ENCODE measurements at places on chromosomes 6 and 20. TPM values are rescaled to one million over a fixed set of nuclear protein-coding genes. Genes with fewer than 3 reads are reported as not detected.

TREML2 gene
- not detected for total RNA-seq

- H3K4me1 ChIP-seq: no peaks in the 10 kb centered on the region
- H3K36me3 ChIP-seq: no peaks in the 10 kb centered on the region
Measured at GRCh38 chr6:157891544-157892362, 68.7 kb downstream of the SNX9 start.

DNA sequence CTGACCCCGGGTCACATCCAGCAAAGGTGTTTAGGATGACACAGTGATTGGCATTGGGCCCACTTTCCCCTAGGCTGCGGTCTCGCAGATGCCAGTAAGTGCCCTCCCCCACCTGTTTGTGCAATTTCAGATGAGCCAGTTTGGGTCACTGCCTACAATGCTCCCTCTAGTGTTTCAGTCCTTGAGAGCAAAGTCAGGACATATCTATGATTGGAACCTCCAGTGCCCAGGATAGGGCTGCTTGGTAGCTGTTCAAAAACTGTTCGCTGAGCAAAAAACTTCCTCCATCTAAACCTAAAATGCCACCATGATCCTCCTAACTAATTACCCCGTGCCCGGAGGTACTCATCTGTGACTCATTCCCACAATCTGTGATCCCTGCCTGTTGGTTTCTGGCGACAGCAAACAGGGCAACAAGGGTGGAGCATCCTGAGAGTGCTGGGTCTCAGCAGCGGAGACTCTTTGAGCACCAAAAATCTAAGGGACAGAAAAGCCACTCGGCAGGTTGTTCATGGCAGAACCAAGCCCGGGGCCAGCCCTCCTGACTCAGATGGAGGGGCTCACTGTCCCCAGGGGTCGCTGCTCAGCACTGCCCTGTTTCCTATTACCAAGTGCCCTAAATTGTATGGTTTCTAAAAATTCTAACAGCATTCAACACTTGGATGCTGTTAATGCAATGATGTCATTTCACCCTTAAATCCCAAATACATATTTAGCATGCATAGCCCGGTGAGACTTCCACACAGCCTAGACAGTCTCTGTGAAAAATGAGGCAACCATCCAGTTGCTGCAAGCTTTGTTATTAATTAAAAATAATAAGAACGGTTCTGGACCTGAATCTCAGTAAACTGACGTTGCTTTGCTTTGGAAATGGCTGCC lies 5.0 kb downstream of the VSX1 start:
- H3K4me1 ChIP-seq: peaks cover 18% of the 10 kb centered on the region
- peak overlapping the region; percentile 39 for H3K4me3 ChIP-seq
- peaks cover 15% of the 10 kb centered on the region for H3K27me3 ChIP-seq
- no peaks in the 10 kb centered on the region for H3K36me3 ChIP-seq
- DNase-seq: no peak

DNA sequence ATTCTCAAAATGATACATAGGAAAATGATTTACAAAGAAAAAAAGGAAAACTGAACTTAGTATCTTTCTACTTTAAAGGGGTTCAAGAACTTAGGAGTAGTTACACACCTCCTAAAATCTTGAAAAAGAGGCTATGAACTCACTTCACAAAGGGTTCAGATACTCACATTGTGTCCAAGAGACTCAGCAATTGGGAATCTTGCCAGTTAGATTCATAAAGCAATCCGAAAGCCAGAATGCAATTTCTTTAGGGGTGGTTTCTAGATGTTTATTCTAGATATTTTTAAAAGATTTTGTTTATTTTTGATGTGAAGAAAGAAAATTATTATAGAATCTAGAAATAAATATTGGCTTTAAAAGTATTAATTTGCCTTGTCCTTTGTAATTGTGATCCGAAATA lies 1.7 kb upstream of the MYB start:
- H3K27ac ChIP-seq: no peak overlapping the region
- H3K27me3 ChIP-seq: peaks cover 12% of the 10 kb centered on the region

GRCh38 chr6:167079853-167080297 lies 43.0 kb upstream of the CCR6 start:
- no peak for DNase-seq
- H3K27ac ChIP-seq: no peak overlapping the region
- no peaks in the 10 kb centered on the region for H3K27me3 ChIP-seq
- H3K36me3 ChIP-seq: no peaks in the 10 kb centered on the region
- H3K4me1 ChIP-seq: no peaks in the 10 kb centered on the region
- no peak overlapping the region for H3K4me3 ChIP-seq

GRCh38 chr20:46158476-46158987 lies 40.4 kb downstream of the CD40 start:
- H3K4me3 ChIP-seq: no peak overlapping the region
- no peaks in the 10 kb centered on the region for H3K36me3 ChIP-seq
- H3K27ac ChIP-seq: no peak overlapping the region
- DNase-seq: no peak
- H3K27me3 ChIP-seq: peaks cover 6% of the 10 kb centered on the region
- H3K4me1 ChIP-seq: no peaks in the 10 kb centered on the region

CDH4 gene
- total RNA-seq: not detected

ABHD16B gene
- total RNA-seq: not detected

DNA sequence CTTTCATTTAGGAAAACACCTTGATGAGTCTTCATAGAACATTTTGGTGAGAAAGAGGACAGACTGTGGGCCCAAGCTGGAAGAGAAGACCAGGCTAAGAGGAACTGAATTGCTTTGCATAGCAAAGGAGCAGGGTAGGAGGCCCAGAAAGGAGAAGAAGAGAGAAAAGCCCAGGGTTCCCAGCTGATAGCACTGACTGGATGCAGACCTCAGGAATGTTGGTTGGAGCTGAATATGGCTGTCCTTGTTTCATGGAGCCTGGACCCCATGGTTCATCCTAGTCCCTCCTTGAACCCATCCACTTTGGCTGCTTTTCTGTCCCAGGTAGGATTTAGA lies 18.0 kb upstream of the ZFAND3 start:
- H3K4me3 ChIP-seq: no peak overlapping the region
- H3K4me1 ChIP-seq: no peaks in the 10 kb centered on the region
- H3K36me3 ChIP-seq: no peaks in the 10 kb centered on the region
- no peak overlapping the region for H3K27ac ChIP-seq
- DNase-seq: no peak

DNA sequence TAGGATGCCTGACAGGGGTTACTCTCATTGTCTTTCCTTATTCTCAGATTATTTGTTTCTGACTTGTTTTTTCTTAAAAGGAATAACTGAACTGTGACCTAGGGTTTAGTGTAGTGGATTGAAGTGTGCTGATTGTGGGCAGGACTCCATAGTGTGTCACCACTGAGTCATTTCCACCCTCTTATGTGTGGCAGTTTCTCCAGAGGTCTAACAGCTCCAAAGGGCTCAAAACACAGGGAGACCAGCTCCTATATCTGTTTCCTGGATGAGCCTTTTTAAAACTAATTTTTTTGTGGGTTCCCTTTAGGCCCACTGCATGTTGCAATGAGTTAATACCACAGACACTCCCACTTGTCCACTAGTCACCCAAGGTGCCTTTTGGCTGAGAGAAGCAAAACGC lies 951.1 kb upstream of the ADGRB3 start:
- no peaks in the 10 kb centered on the region for H3K4me1 ChIP-seq

STX11 gene
- total RNA-seq: 5.6 TPM

- H3K27me3 ChIP-seq: peaks cover 10% of the 10 kb centered on the region
- H3K27ac ChIP-seq: no peak overlapping the region
- no peak overlapping the region for H3K4me3 ChIP-seq
Measured at GRCh38 chr6:30951907-30952469, 11.2 kb downstream of the MUCL3 start.

DNA sequence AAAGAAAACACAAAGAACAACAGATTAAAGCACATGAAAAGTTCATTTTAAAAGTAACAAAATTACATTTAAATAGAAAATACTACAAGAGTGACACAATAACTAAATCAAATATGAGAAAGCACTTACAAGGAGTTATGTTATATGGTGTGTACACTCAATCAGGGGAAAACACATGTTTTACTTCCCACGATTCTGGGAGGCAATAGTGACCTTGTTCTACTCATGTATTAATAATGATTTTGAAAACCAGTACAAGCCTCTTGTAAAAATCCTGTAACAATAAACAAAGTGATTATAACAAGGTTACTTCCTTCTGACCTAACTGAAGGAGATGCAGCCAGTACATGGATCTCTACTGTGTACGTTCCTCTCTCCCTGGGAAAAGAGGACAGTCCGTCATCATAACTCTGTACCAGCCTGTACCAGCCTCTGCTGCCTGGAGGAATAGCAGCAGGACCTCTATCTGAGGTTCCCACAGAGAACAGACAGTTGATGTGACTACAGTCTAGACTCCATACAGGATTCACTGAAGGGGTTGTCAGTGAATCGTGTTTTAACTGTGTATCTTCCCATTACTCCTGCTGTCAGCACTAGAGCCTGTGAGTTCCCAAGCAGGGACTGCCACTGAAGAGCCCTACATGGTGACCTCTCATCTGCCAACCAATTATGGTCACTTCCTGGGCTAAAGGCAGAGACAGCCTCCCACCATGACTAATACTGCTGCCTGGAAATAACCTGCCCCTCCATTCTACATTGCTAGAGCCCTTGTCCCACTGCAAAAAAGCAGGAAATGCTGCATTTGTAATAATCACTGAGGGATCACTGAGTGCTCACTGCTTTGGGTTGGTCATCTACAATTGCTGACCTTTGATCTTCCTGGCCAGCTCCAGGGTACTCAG lies 149.7 kb downstream of the KIF16B start:
- no peak for DNase-seq
- H3K27me3 ChIP-seq: no peaks in the 10 kb centered on the region
- no peak overlapping the region for H3K27ac ChIP-seq
- H3K4me1 ChIP-seq: no peaks in the 10 kb centered on the region

DNA sequence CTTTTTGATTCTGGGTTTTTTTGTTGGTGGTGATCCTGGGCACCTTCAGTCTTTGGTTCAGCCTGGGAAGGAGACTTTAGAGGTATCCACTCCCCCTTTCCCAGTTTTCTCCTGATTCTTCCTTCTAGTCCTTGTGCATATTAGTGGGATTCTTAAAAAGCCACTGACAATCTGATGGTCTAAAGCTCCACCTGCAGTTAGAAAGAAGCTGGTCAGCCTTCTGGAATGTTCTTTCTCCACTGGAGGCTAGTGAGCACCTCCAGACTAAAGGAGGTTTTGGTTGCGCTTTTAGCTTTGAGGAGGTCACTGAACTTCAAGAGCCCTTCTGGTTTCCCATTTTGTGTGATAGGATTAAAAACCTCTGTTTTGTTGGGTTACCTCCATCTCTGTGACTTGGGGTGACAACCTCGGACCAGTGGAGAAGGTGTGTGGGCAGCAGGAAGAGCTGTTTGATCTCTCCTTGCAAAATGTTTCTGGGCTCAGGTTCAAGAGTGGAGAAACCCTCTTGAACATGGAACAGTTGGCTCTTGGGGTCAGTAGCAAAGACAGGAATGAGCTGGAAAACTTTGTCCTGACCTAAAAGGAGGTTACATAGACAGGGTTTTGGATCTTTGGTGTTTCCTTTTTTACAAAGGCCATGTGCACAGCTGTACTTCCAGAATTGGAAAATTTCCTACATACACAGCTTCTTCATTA lies 29.0 kb downstream of the JARID2 start:
- H3K4me3 ChIP-seq: no peak overlapping the region
- DNase-seq: no peak
- H3K27me3 ChIP-seq: no peaks in the 10 kb centered on the region
- peaks cover 37% of the 10 kb centered on the region for H3K4me1 ChIP-seq
- H3K27ac ChIP-seq: no peak overlapping the region
- no peaks in the 10 kb centered on the region for H3K36me3 ChIP-seq

DNA sequence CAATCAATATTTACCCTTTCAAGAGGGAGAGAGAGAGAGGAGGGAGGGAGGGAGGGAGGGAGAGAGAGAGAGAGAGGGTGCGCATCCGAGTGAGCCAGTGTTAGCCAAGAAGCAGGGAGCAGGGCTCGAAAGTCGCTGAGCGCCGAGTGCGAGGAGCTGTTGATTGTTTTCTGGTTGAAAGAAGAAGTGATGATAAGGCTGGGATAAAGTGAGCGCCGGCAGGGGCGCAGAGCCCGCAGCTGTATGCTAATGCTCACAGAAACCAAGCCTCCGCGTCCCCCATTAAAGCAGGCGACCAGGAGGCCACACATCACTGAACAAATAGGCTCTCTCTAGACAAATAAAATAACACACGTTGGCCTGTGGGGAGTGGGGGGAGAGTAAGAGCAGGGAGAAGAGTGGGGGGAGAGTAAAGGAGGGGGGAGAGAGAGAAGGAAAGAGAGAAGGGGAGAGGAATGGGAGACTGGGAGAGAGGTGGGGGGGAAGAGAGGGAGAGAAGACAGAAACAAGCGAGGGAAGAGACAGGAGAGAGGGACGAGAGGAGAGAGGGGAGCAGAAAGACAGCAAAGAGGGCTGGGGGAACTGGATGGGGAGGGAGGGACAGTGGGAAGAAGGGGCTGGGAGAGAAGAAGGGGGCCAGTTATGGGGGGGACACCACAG lies 5.0 kb upstream of the INSM1 start:
- no peaks in the 10 kb centered on the region for H3K36me3 ChIP-seq
- H3K27me3 ChIP-seq: peaks cover 34% of the 10 kb centered on the region
- no peaks in the 10 kb centered on the region for H3K4me1 ChIP-seq

- H3K4me3 ChIP-seq: no peak overlapping the region
- no peaks in the 10 kb centered on the region for H3K27me3 ChIP-seq
- DNase-seq: no peak
- H3K27ac ChIP-seq: no peak overlapping the region
- no peaks in the 10 kb centered on the region for H3K4me1 ChIP-seq
- H3K36me3 ChIP-seq: no peaks in the 10 kb centered on the region
Measured at GRCh38 chr20:56872620-56873458, 243.7 kb downstream of the TFAP2C start.

DNA sequence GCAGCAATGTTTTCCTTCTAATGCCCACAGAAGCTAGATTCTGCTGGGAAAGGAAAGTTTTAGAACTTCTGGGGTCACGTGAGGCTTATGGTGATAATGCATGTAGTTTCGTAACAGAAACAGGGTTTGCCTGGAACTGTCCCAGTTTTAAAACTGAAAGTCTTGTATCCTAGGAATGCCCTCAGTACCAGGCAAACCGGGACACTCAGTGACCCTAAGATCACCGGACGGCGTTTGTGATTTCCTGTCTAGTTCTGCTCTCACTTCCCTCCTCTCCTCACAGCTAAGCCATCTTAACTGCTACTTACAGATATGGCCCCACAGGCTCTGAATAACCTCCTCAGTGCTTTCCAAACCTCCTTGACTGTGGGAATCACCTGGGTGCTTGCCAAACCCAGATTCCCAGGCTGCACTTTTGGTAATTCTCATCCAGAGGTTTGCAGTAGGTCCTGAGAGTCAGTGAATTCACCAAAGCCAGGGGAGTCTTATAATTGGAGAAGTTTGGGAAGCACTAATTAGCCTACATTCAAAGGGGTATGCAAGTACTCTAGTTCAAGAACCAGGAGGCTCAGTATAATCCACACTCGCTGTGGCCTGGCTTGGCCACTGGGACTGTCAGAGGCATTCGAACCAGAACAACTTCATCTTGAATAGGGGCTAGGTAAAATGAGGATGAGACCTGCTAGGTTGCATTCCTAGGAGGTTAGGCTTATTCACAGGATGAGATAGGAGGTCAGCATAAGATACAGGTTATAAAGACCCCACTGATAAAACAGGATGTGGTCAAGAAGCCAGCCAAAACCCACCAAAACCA lies 231.6 kb upstream of the MYLIP start:
- no peaks in the 10 kb centered on the region for H3K4me1 ChIP-seq
- H3K27me3 ChIP-seq: no peaks in the 10 kb centered on the region
- H3K36me3 ChIP-seq: no peaks in the 10 kb centered on the region
- peak overlapping the region; percentile 17 for H3K27ac ChIP-seq
- DNase-seq: no peak
- H3K4me3 ChIP-seq: no peak overlapping the region

ATXN1 gene
- 63.4 TPM for total RNA-seq

CALHM5 gene
- total RNA-seq: 2.5 TPM

ZC2HC1B gene
- not detected for total RNA-seq

Data from sigmoid colon (tissue), 7 donors.